ENCODE measurements at places on chromosomes 13 and 19. TPM values are rescaled to one million over a fixed set of nuclear protein-coding genes. Genes with fewer than 3 reads are reported as not detected.

DNA sequence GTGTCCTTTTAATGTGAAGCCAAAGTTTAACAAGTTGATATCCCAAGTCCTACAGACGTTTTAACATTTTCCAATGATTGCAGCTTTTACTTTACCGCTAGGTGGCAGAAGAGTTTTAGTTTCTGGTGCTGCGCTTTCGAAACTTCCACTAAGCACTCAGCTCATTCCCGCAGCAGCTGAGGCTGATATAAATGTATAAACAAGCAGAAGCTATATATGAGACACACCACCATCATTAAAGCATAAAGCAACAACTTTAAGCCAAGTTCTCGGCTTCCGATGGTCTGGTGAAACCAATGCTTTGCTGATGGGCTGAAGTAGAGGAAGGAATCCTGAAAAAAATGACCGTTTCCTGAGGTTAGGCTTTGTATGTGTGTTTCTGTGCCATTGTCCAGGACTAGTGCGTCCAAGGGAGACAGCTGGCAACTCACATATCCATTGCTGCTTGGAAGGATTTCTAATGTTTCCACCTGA is 753.9 kb downstream of the OLFM4 start:
- no peak for DNase-seq
- no peak overlapping the region for H3K4me3 ChIP-seq
- H3K27me3 ChIP-seq: no peaks in the 10 kb centered on the region
- H3K4me1 ChIP-seq: no peaks in the 10 kb centered on the region
- H3K27ac ChIP-seq: no peak overlapping the region
- no peaks in the 10 kb centered on the region for H3K36me3 ChIP-seq

GRCh38 chr13:61944329-61944929 is 528.8 kb upstream of the PCDH20 start:
- no peaks in the 10 kb centered on the region for H3K4me1 ChIP-seq
- H3K4me3 ChIP-seq: no peak overlapping the region
- no peak overlapping the region for H3K27ac ChIP-seq
- no peaks in the 10 kb centered on the region for H3K27me3 ChIP-seq

GRCh38 chr13:48808683-48809082 is 155.0 kb downstream of the CYSLTR2 start:
- H3K4me3 ChIP-seq: no peak overlapping the region
- no peak overlapping the region for H3K27ac ChIP-seq
- peaks cover 25% of the 10 kb centered on the region for H3K27me3 ChIP-seq
- peaks cover 8% of the 10 kb centered on the region for H3K36me3 ChIP-seq
- H3K4me1 ChIP-seq: peaks cover 25% of the 10 kb centered on the region
- DNase-seq: no peak

DNA sequence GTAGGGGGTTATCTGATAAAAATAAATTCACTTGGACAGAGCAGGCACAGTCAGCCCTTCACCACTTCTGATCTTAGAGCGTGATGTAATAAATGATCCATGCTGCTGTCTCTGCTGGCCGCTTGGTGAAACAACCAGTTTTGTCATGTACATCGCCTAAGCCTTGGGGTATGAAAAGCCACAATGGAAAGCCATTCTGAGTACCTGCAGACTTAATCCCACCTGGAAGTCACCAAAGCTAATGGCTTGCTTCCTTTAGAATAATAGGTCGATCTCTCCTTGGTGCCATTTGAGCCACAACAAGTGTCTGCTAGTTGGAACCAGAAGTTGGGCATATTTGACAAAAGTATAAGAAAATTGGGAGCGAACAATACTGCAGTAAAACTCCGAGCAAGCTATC is 1649.7 kb upstream of the SPRY2 start:
- H3K4me1 ChIP-seq: no peaks in the 10 kb centered on the region
- no peak for DNase-seq
- H3K4me3 ChIP-seq: no peak overlapping the region

GRCh38 chr13:34216256-34216655 is 398.3 kb downstream of the RFC3 start:
- no peaks in the 10 kb centered on the region for H3K27me3 ChIP-seq
- no peak overlapping the region for H3K4me3 ChIP-seq
- DNase-seq: no peak

- peaks cover 9% of the 10 kb centered on the region for H3K36me3 ChIP-seq
- no peak for DNase-seq
- no peak overlapping the region for H3K27ac ChIP-seq
- no peaks in the 10 kb centered on the region for H3K4me1 ChIP-seq
- no peaks in the 10 kb centered on the region for H3K27me3 ChIP-seq
These were observed 241.9 kb downstream of the ABCC4 start for GRCh38 chr13:95059306-95059705.

NCAN gene
- 0.23 TPM for total RNA-seq

RASIP1 gene
- total RNA-seq: 1.0 TPM

MAU2 gene
- 60.3 TPM for total RNA-seq
